Body of pancreas (tissue), 4 donors: ENCODE measurements at places on chromosomes 4 and X.

DNA sequence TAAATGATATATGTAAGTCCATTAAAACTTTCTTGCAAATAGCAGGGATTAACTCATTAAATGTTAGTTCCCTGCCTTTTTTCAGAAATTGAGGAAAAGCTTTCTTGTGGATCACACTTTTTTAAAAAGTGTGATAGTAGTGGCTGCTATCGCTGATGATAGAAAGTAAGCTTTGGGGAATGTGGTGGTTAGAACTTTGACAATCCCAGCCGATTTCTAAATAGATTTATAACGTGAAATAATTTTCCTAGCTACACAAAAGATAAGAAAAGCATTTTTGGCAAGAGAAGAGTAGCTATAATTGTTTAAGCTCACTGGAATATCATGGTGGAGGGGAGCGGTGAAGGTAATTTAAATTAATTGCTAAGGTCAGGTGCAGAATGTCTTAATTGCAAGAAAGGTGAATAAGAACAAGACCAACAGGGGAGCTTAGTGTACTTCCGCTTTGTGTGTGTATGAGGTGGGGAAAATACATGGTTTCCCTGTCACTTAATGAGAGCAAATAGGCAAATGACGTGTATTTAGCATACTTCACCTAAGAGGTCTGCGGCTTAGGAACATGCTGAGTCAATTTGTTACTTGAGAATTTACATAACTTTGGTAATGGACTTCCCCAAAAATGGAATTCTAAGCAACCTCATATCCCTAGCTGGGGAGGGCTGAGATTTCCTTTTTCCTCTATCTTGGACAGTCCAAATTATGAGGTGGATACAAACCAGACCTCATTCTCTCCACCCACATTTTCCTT is 11.7 kb upstream of the IL21 start:
- no peak for DNase-seq

GRCh38 chr4:137526681-137527080 is 5.6 kb downstream of the PCDH18 start:
- no peak for DNase-seq

DNA sequence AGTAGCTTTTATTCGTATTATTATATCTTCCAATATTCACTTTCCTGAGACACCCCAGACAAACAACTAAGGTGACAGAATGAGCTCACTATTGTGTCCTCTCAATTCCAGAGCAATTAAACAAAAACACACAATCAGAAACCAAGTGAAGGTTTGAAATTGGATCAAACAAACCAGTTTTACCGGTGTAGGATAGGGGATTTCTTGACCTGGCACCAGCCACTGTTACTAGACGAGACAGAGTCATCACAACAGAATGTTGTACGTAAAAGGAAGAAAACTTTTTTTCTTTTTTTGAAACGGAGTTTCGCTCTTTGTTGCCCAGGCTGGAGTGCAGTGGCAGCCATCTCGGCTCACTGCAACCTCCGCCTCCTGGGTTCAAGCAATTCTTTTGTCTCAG is 43.7 kb downstream of the LDOC1 start:
- no peak for DNase-seq

GRCh38 chr4:110357521-110357920 is 118.4 kb upstream of the ENPEP start:
- DNase-seq: no peak

- no peak for DNase-seq
Observed at GRCh38 chr4:81040012-81040659, 9.6 kb downstream of the BMP3 start.

DNA sequence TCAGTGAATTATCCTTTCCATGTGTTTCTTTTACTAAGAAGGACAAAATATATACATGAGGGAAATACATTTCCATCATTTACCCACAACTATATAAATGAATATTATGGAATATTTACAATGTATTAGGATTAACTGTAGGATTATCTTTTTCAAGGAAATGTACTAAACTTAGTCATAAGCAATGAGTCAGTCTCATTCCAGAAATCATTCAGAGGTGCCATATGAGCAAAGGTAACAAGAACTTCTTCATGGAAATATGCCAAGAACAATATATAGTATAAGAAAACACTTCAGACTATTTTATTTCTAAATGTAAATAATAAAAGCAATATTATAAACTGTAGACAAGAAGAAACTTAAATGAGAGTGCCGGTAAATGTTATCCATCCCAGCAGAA is 67.1 kb downstream of the USP38 start:
- DNase-seq: no peak

DNA sequence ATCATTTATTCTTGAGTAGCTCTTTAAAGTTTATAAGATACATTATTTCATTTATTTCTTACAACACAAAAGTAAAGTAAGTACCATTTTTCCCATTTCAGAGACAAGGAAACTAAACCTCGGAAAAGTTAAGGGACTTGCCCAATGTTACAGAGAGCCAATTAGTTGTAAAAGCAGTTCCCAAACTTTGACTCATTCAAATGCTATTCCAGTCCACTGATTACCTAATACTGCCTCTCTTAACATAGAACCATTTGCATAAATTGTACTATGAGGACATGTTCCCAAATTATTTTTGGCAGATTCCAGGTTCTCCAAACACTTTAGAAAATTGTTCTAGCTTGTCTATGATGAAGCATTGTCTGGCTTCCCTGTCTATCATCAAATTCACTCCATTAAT is 45.6 kb upstream of the GRIA3 start:
- DNase-seq: no peak

DNA sequence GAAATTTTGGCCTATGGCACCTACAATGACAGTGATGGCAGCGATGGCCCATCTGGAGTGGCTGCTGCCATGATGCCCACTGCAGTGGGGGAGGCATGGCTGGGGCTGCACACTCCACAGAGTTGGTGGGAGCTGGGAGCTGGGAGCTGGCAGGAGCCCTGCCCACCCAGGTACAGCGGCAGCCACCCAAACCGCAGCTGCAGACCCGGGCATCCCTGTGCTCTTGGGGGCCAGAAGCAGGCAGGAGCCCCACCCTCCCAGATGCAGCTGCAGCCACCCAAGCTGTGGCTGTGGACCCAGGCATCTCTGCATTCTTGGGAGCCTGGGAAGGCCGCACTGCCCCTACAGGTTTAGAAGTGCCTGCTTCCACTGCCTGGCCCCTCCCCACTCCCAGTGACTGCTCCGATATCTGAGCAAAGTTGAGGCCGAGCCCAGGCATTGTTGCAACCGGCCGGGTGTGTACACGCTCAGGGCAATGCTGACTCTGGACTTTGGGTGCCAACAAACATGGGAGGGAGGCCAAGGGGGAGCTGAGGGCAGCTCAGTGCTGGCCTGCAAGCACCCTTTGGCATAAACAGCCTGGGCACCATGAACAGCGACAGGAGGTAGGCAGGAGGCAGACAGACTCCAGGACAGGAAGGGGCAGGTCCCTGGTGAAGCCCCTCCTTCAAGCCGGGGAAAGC is 82.8 kb downstream of the PPP4R3C start:
- DNase-seq: no peak

GRCh38 chr4:163523791-163524365 is 29.4 kb downstream of the TMA16 start:
- no peak for DNase-seq

DNA sequence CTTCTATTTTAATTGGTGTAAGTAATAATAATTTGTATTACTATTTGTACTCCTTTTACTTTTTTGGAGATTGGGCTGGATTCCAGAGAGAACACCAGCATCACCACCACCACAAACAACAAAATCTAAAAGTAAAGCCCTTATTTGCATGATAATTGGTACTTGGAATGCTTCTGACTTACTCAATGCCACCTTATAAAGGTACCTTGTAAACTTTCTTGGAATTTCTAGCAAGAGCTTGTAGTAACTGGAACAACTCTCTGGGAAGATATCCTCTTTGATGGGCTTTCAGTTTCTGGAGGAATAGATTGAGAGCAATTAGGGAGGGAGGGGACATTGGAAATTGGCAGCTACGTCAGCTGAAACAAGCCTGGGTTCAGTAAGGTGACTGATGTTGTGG is 20.2 kb upstream of the PITX2 start:
- no peak for DNase-seq

DNA sequence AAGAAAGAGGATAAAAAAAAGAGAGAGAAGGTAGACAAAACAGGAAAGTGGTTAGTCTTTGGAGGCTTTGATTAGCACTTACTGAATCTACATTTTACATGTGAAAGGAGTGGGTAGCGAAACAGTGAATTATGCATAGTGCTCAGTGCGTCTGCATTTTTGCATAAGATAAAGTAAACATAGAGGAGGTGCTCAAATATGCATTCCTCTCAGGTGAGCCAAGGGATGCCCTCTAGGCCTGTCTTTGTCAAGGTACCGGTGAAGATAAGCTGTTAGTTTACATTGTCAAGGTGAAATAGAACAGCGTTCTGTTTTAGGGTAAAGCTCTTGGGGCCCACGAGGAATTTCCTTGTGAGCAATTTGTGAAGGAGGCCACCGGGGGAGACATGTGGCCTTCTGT is 260.6 kb downstream of the TRIML1 start:
- DNase-seq: no peak

- DNase-seq: no peak
Observed at GRCh38 chr4:173766171-173766600, 236.2 kb upstream of the HAND2 start.

DNA sequence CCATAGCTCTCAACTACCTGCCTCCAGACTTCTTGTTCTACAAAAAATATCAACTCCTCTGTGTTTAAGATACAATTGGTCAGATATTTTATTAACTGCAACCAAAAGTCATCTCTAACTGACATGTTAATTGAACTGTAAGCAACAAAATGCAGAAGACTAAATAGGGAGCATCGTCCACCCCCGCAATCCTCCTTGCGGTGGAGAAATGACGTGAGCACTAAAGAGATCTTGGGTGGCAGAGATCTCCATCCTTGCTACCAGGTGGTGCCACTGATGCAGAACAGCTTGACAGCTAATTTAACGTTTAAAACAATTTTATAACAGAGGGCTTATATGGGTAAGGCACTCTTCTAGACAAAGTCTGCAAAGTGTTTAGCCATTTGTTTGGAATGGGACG is 164.4 kb upstream of the FTHL17 start:
- DNase-seq: no peak

DNA sequence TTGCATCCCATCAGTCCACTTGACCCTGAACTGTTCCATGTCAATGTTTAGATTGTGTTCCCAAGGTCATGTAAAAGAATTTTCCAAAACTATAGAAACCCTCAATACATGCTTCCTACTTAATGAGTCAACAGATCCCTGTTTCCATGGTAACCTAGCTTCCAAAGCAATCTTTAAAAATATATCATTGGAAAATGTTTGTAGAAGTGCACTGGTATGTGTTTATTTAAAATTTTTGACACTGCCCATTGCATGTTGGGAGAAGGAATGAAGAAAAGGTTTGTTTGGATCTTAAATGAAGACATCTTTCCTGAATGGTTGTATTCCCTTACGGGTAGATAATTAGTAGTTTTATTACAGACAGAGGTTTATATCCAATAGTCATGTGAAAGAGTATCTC is 345.3 kb downstream of the GABRG1 start:
- DNase-seq: no peak

DNA sequence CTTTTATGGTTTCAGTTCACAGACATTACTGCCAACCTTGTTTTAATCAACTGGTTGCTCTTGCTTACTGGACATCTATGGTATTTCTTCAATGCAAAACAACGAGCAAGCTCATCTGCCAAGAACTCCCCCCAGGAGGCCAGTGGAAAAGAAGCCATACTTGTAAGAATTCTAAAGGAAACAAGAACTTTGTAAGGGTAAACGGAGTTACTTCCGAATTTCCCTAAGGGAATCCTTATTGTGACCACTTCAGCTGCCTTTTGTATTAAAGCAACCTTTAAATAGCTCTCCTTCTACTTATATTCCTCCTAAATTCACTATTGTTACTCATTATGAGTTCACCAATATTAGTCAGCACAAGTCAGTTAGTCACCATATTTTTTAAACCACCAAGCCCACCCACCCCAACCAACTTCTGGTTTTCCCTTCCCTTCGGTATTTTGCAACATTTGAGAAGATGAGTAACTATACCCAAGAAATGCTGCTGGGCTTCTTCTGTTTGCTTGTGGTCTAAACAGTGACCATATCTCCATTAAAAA is 602.8 kb upstream of the DIPK2B start:
- DNase-seq: no peak

DNA sequence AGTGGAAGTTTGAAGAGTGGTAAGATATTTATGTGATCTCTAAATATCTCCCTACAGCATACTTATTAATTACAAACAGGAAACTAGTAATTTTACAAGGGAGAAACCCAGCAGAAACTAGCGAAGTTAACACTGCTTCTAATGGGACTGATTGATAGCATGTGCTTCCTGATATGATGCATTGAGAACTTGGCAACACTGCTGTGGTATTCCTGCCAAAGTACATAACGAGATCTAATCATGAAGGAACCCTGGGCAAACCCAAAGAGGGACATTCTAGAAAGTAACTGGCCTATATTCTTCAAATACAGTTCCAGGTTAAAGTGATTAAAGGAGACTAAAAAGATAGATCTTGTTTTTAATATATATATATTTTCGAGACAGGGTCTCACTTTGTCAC is 4.6 kb upstream of the GPR34 start:
- DNase-seq: peak; percentile 38
